ENCODE measurements at places on chromosomes 2 and 18. TPM values are rescaled to one million over a fixed set of nuclear protein-coding genes. Genes with fewer than 3 reads are reported as not detected.

Gene MBOAT2
- not detected for total RNA-seq

Gene REV1
- 96.3 TPM for total RNA-seq

Gene CD8A
- not detected for total RNA-seq

Gene VIL1
- total RNA-seq, result not detected

Gene ST3GAL5
- 3.8 TPM for total RNA-seq

Gene MGAT5
- total RNA-seq, result 22.2 TPM

Gene LIMS4
- total RNA-seq, result not detected

Gene DNAJC5G
- not detected for total RNA-seq

Gene ZNF804A
- total RNA-seq, result 27.7 TPM

Gene SPATS2L
- total RNA-seq, result not detected

Gene ESPNL
- total RNA-seq, result 1.0 TPM

Gene IL36A
- total RNA-seq, result not detected

Gene TMEM198
- 3.2 TPM for total RNA-seq

Gene IL1F10
- not detected for total RNA-seq

Gene LBX2
- total RNA-seq, result 15.8 TPM

Gene KDSR
- total RNA-seq, result 56.8 TPM

Gene REG1B
- total RNA-seq, result not detected

Gene CABYR
- not detected for total RNA-seq

Gene SCN3A
- not detected for total RNA-seq

Gene TEX44
- not detected for total RNA-seq

Gene RGPD3
- total RNA-seq, result not detected

Gene ZNF521
- total RNA-seq, result not detected

Gene APCDD1
- not detected for total RNA-seq

Gene CD207
- not detected for total RNA-seq

Gene DSG1
- 16.2 TPM for total RNA-seq

Gene NOSTRIN
- not detected for total RNA-seq

Gene SETBP1
- total RNA-seq, result 3.4 TPM

Gene PCBP1
- 128 TPM for total RNA-seq

Gene BMPR2
- total RNA-seq, result 3.0 TPM

Gene COL3A1
- total RNA-seq, result not detected

Gene GREB1L
- not detected for total RNA-seq

Measured in Karpas-422 (cell line).